ENCODE measurements at places on chromosomes 1 and 21. TPM values are rescaled to one million over a fixed set of nuclear protein-coding genes. Genes with fewer than 3 reads are reported as not detected.

Gene SLC25A34
- 1.6 TPM for total RNA-seq

Gene DAB1
- 0.18 TPM for total RNA-seq

Gene CFH
- 1.7 TPM for total RNA-seq

Gene IL10
- not detected for total RNA-seq

Gene NGF
- not detected for total RNA-seq

Gene ZFP69B
- total RNA-seq: 3.6 TPM

Gene RGSL1
- total RNA-seq: not detected

Gene DNM3
- 1.5 TPM for total RNA-seq

Gene C8A
- not detected for total RNA-seq

Gene B4GALT3
- 37.0 TPM for total RNA-seq

Gene TMPRSS15
- total RNA-seq: not detected

Gene OLFML2B
- not detected for total RNA-seq

Gene HES3
- total RNA-seq: not detected

Gene ANGPTL3
- total RNA-seq: not detected

Gene FCER1G
- total RNA-seq: 12.0 TPM

Gene PIK3C2B
- 26.2 TPM for total RNA-seq

Gene MEGF6
- 8.3 TPM for total RNA-seq

Gene PGBD5
- total RNA-seq: not detected

Gene SLC25A24
- 26.9 TPM for total RNA-seq

Gene GBP7
- 0.11 TPM for total RNA-seq

Gene PLA2G2D
- total RNA-seq: not detected

Gene CHIA
- not detected for total RNA-seq
